ENCODE measurements at places on chromosomes 16 and 17.
A peak's percentile ranks its signal among the peaks of the same experiment; 100 is the strongest.

GRCh38 chr16:87733190-87733589, 32.6 kb downstream of the KLHDC4 start:
- no peak for DNase-seq

GRCh38 chr17:75647921-75648320, 14.7 kb downstream of the SMIM5 start:
- DNase-seq: no peak

GRCh38 chr16:83113317-83113716, 486.5 kb downstream of the CDH13 start:
- DNase-seq: peak; percentile 42

GRCh38 chr17:42456223-42457106, 2.2 kb upstream of the ATP6V0A1 start:
- DNase-seq: peak; percentile 64
